ENCODE measurements at places on chromosomes 13 and 19.

DNA sequence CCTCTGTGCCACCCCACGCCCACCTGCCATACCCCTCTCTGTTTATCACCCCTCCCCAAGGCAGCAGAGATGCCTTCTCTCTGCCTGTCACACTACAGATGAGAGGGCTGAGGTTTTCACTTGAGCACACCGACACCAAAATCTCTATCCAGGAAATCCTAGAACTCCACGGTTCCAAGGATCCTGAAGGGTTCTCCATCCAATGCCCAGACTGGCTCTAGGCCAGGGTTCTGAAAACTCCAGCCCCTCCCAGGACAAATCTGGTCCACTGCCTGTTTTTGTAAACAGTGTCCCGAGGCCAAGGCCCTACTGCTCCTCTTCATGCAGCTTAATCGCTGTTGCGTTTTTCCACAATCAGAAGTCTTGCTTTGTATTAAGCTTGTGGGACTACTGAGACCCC, 20.1 kb downstream of the TLE2 start:
- DNase-seq = no peak

DNA sequence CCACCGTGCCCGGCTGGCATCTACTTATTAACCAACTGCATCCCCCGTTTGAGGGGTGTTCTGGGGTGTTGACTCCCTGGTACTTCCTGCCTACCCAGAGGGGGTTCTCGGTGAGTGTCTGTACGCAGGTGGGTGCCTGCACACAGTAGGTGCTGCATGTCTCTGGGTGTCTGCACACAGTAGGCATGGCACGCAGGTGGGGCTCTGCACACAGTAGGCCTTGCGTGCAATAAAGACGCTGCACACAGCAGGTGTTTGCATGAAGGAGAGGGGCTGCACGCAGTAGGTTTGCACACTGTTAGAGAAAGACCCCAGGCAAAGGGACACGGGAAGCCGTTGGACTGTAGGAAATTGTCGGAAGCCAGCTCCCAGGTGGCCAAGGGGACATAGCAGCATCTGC, 11.2 kb downstream of the GADD45B start:
- no peak for DNase-seq

DNA sequence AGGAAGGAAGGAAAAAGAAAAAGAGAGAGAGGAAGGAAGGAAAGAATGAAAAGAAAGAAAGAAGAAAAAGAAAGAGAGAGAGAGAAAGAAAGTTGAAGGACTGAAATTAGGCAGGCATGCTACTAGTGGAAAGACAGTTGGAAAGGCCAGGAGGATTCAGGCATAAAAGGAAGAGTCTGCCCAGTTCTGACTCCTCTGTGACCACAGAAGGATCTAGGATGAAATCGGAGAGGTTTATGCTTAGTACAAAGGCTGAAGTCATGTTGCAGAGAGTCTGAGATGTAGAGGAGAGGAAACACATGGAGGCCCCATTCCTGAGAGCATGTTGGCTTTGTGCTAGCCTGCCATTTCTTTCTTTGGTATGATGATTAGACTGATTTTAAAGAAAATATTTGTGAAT, 246.5 kb upstream of the ARGLU1 start:
- no peak for DNase-seq

DNA sequence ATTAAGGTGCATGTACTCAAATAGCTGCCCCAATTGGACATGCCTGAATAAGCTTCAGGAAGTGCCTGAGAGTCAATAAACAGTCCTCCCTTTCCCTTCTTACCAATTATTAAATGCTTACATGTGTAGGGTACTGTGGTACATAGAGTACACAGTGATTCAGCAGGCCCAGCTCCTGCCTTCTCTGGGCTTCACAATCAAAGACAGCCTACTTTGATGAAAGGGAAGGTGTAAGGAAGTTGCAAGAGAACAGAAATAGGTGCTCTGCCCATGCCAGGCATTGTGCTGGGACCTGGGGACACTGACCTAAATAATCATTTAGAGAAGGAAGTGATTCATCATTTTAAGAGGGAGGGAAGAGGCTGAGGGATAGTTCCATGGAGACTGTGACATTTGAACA, 17.2 kb downstream of the FRY start:
- DNase-seq = peak; percentile 52

DNA sequence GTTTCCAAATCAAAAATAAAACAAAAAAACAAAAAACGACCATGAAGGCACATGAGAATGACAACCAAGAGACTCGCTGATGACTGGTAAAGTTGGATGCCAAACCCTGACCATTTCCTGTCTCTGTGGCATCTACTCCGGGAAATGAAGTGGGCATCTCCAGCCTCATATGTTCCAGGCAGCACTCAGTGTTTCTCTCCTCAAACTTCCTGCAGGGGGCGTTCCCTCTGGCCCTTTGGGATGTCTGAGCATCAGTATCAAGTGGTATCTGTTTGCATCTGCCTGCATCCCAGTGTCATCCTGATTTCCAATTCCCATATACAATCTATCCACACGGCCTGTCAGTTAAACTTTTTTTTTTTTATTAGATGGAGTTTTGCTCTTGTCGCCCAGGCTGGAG, 9.8 kb upstream of the SIGLEC12 start:
- peak; percentile 28 for DNase-seq

GRCh38 chr19:19749117-19749907, 16.4 kb upstream of the ZNF14 start:
- DNase-seq = no peak

GRCh38 chr13:30340331-30341250, 33.2 kb upstream of the KATNAL1 start:
- peak; percentile 58 for DNase-seq

DNA sequence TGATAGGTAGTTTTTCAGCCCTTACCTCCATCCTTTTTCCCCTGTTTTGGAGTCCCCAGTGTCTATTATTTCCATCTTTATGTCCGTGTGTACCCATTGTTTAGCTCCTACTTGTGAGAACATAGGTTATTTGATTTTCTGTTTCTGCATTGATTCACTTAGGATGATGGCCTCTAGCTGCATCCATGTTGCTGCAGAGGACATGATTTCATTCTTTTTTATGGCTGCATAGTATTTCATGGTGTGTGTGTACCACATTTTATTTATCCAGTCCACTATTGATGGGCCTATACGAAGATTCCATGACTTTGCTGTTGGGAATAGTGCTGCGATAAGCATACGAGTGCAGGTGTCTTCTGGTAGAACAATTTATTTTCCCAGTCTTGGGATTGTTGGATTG, 15.0 kb upstream of the ZNF527 start:
- DNase-seq = no peak

- DNase-seq = peak; percentile 76
Observed at GRCh38 chr19:53808710-53809125, 15.4 kb downstream of the NLRP12 start.

- DNase-seq = no peak
Observed at GRCh38 chr19:32672841-32673240, 2.1 kb downstream of the ANKRD27 start.

- no peak for DNase-seq
Observed at GRCh38 chr19:45824041-45824471, 8.9 kb upstream of the RSPH6A start.

DNA sequence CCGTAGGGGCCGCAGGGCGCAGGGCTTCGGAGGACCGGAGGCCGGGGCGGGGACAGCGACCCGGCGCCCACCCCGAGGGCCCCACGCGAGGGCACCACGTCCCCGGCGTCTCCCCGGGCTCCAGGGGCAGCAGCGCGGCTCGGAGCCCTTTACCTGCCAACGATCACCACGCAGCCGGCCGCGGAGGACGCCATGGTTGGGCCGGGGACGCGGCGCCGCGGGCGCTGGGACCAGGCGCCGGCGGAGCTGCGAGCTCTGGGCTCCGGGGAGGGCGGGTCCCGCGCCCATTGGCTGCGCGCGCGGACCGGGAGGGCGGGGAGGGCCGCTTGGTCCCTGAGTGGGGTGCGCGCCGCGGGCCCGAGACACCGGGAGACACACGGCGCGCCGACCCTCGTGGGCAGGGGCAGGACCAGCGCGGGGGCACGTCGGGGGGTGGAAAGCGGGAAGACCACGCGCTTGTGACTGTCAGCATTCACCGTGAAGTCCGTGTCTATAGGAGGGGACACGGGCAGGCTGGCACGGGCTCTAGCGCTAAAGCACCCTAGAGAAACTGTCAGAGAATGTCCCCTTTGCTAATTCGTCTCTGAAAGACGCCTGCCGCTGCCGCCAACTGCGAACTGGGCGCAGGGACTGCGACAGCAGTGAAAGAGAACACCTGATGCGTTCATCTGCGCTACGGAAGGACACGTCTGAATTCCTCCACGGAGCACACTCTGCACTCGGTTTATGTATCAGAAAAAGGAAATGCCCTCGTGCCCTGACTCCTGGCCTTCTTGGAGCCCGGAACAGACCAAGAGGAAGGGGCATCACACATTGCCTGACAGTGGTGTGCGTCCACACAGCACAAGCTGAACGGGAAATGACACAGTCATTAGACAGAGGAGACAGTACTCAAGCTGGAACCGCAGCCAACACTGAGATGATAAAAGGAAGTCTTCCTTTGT, at the start of gene CRYL1:
Gene CRYL1, minus strand, starts transcription at position 257 of the 944 bp plus-strand sequence. Its CDS starts 63 bp downstream, at position 194.
- DNase-seq = peak; percentile 83

DNA sequence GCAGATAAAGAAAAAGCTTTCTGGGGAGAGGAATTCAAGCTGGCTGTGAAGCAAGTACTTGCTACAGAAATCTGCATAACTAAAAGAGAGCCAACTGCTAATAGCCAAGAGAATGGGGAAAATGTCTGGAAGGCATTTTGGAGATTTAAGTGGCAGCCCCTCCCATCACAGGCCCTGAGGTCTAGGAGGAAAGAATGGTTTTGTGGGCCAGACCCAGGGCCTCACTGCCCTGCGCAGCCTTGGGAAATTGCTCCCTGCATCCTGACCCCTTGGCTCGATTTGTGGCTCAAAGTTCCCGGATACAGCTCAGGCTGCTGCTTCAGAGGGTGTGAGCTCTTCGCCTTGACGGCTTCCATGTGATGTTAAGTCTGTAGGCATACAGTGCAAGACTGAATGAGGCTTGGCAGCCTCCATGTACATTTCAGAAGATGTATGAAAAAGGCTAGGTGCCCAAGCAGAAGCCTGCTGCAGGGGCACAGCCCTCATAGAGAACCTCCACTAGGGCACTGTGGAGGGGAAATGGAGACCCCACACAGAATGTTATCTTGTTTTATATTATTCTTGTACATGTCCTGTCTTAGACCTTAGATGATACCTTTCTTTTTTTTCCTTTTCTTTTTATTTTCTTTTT, 34.4 kb downstream of the MZT1 start:
- no peak for DNase-seq

DNA sequence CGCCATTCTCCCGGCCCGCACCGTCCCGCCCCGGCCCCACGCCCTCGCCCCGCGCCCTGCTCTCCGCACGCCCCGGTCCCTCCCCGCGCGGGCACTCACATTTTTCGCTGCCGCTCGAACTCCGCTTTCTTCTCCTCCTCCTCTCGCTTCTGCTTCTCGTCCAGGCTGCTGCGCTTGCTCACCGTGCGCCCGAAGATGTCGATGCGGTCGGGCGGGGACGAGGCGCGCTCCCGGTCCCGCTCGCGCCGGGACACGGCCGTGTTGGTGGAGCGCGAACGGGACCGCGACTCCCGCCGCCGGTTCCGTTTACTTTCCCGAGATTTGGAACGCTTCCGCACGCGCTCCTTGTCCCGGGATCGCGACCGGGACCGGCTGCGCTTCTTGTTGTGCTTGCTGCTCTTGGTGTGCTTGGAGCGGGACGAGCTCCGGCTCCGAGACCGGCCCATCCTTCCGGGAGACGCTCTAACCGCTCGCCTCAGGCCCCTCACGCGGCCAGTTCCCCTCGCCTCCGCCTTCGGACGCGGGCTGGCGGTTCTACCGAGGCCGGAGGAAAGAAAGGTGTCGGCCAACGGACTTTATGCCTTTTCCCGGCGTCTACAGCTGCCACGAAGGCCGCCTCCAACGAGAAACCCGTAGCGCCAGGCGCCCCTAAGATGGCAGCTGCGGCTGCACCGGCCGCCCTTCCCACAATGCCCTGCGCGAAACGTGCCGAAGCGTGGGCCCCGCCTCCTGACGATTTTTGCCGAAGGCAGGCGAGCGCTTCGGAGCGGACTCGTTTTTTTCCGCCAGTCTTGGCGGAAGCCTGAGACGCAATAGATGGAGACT, at the start of gene ARGLU1:
Gene ARGLU1, minus strand, starts transcription at position 664 of the 825 bp plus-strand sequence. Its CDS starts 218 bp downstream, at position 446.
- peak; percentile 89 for DNase-seq

- DNase-seq = no peak
Observed at GRCh38 chr19:43790587-43790986, 9.8 kb upstream of the KCNN4 start.

- DNase-seq = no peak
Observed at GRCh38 chr19:28117143-28117542, 1095.8 kb downstream of the UQCRFS1 start.

DNA sequence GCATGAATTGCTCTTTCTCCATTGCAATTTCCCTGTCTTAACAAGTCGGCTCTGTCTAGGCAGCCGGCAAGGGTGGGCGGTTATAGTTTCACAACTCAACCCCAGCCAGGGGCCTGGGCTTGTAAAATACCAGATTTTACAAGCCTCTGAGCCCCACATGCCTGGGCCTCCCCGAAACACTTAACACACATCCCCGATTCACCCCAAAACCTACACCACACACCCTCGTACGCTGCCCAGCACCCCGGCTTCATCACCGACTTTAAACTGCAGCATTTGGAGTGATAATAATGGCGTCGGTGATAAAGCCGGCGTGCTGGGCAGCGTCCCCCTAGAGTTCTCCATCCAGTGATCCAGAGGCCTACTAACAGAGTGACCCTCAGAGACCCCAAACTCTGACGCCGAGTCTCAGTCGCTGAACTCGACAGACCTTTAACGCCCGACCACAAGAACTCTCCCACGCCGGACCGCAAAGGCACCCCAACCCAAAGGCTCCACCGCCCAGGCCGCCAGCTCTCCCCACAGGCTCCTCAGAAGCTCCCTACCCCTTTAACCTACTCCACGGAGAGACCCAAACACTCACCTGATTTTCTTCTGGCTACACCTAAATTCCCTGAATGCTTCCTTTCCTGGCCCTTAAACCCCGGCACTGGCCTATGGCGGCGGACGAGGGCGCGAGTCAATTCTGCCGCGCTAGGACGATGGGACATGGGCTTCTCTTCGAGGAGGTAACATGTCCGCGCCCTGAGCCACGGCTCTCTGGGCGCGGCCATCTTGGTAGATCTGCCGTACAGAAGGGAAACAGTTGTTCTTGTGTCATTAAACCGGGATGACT, at the start of gene ZNF649:
Gene ZNF649, minus strand, starts transcription at position 687 of the 835 bp plus-strand sequence. CDS start 4,910 bp downstream, outside the sequence.
- peak; percentile 92 for DNase-seq

GRCh38 chr13:61770681-61771080, 355.0 kb upstream of the PCDH20 start:
- no peak for DNase-seq

GRCh38 chr19:13917888-13918406, 11.9 kb downstream of the CC2D1A start:
- DNase-seq = no peak

DNA sequence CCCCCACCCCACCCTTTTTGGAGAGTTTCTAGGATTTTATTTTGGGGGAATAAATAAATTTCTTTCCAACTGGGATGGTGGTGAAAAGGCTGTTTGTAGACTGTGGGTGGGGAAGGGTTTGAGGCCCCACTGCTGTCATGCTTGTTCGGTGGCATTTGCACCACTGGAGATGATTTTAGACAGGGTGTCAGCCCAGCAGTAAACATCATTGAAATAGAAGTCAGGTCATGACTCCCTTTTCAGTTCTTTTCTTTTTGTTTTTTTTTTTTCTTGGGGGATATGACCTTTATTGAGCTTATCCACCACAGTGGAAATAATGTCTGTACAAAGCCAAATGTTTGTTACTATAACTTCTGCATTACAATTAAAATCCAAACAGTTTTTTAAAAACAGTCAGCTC, 14.1 kb downstream of the UBAC2 start:
- DNase-seq = no peak

Measured in PC-3 (cell line).